Activated T-helper 1 cell treated with anti-CD3 and anti-CD28 coated beads, Interleukin-2, amount 50 U/mL, for 16 hours (primary cell): ENCODE measurements at places on chromosomes 3 and 15.

DNA sequence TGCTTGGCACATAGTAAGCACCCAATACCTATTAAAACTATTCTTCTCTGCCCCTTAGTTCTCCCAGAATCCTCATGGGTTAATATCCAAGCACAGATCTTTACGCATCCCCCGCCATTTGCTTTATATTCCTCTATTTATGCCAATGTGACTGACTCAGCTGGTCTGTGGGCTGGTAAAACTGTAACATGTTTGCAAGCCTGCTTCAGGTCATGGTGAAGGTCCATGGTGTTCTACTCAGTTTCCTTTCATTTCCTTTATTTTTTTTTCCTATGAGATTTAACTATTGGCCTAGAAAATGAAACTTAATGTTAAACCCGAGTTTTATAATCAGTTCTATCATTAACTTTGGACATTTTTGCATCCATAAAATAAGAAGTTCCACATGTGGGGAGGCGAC, 47.0 kb downstream of the FRMD4B start:
- no peak for DNase-seq

- DNase-seq, result no peak
Observed at GRCh38 chr3:149384167-149384566, 6.7 kb upstream of the TM4SF1 start.

- no peak for DNase-seq
Observed at GRCh38 chr3:126916546-126916945, 66.4 kb upstream of the PLXNA1 start.

DNA sequence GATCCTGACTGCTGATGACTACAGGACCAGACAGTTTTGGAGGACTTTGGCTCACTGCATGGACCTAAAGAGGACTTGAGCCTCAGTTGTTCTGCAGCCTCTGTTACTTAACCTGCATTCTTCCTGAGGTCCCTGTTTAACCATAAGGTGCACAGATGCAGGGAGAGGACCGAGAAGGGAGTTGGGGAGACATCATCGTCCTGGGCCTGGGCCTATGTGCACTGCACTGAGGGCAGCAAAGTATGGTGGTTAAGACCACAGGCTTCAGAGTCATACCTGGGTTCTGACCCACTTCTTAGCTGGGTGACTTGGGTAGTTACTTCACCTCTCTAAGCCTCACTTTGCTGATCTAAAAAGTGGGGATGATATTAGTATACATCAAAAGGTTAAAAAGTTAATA, 21.9 kb downstream of the KY start:
- no peak for DNase-seq
